Stimulated activated CD8-positive, alpha-beta memory T cell treated with anti-CD3 and anti-CD28 coated beads, Interleukin-7, amount 100 ng/mL, for 1 hour (primary cell): ENCODE measurements at places on chromosomes 4 and X.

GRCh38 chr4:183263787-183264386 lies 56.2 kb downstream of the CLDN22 start:
- no peak for DNase-seq

- no peak for DNase-seq
These were observed 578 bp upstream of the DKK2 start for GRCh38 chr4:107036584-107037198.

DNA sequence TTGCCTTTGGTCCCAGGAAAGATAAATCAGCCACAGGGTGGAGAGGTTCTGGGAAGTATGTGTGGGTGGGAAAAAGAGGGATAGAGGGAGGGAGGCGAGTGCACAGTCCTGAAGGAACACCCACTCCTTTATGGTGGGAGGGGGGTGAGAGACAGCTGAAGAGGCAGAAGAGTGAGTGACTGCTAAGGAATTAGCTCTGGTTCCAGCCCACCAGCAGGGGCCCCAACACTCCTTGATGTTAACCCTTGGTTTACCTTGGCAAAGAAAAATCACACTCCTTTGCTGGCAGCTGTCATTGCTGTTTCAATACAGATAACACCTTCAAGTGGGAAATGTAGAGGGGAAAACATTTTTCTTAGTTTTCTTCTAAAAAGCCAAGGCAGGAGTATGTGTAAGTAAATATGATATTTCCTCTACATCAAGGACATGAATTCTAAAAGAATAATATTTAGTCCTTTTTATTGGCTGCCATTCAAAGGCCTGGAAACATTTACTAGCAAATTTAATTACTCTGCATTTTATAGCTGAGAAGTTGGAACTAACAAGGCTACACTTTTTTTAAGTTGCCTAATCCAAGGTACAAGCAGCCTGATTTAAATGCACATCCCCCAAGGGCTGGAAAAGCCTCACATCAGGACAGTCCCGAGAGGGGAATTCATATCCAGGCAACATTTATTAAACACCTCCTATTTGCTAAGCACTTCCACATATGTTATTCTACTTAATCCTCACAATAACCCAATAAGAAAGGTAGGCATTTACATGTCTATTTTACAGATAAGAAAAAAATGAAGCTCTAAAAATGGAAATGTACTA lies 81.7 kb downstream of the HS6ST2 start:
- DNase-seq = no peak

- DNase-seq = no peak
These were observed 277.6 kb upstream of the NWD2 start for GRCh38 chr4:36966756-36967460.

DNA sequence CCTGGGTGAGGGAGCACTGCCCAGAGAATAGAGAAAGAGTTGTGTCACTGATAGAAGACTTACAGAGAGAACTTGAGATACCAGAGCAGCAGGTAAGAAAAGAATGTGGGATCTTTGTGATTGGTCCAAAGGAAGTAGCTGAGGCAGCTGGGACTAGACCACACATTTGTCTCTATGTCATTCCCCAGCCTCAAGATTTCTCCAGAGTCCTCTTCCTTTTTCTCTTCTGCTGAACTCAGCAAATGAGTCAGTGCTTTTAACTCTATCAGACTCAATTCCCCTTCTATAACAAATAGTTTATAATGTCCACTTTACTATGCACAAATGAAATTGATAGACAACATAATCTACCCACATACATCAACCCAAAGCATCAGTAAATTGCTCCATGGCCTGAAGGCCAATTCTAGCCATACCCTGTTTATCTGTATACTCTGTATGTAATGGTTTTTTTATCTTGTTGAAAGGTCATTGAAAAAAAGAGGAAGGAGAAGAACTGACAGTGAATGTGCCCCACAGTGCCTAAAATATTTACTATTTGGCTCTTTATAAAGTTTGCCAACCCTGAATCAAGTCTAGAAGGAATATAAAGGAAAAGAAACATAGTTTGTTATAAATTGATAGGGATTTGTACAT lies 38.2 kb downstream of the ETDC start:
- no peak for DNase-seq

- no peak for DNase-seq
These were observed 868.0 kb downstream of the RPA4 start for GRCh38 chrX:97751735-97752134.

- no peak for DNase-seq
These were observed 147.0 kb upstream of the HPGD start for GRCh38 chr4:174669270-174669669.

DNA sequence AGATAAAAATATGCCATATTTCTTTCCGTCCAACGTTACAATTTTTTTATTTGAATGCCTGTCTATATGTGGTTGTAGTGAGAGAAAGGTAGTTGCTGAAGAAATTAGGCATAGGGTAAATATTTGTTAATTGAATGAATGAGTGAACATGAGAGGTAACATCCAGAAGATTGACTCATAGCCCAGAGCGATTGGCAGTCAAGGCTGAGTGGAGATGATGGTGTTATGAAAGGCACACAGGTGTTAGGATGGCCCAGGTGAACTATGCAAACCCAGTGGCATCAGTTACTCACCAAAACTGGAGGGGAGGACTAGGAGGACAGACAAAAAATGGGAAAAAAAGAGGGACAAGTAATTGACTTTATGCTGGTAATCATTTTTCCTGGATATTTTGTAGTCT lies 31.7 kb upstream of the SPRY1 start:
- no peak for DNase-seq

DNA sequence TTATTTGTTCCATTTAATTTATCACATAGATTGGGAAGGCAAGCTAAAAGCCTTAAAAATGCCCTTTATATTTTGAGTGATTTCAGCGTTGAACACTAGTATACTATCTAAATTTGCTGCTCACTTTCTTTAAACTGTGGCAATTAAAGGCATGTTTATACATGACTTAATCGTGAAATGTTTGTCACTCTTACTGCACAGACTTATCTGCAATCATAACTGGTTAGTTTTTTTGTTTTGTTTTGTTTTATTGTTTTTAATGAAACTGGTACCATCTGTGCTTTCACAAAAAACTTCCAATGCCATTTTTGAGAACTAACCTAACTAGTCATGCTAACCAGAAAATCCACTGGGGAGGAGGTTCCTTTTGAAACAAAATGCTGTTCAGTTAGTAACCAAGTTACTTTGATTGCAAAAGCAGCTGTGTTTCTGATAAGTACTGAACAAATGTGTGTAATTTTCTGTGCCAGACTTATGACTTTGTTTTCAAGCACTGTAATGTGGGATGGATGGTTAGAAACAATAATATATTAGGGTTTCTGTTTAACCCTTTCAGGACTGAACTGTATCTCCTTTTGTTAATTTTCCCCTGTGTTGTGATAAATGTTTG lies 56.1 kb downstream of the CCKAR start:
- no peak for DNase-seq

DNA sequence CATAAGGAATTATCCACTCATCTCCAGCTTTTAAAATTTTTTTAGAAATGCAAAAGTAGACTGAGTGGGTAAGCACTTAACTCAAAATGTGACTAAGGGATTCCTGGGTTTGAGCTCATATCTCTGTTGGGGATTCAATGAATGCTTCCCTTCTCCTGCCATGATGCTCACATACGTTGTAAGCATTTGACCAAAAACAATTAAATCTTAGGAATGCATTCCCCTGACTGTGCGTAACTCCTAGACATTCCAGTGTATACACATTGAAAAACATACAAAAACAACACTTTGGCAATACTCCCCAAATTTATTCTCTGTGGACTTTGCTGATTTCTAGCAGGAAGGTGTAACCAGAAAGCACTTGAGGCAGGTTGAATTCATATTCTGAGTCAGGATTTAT lies 29.8 kb downstream of the SPANXA2 start:
- no peak for DNase-seq

DNA sequence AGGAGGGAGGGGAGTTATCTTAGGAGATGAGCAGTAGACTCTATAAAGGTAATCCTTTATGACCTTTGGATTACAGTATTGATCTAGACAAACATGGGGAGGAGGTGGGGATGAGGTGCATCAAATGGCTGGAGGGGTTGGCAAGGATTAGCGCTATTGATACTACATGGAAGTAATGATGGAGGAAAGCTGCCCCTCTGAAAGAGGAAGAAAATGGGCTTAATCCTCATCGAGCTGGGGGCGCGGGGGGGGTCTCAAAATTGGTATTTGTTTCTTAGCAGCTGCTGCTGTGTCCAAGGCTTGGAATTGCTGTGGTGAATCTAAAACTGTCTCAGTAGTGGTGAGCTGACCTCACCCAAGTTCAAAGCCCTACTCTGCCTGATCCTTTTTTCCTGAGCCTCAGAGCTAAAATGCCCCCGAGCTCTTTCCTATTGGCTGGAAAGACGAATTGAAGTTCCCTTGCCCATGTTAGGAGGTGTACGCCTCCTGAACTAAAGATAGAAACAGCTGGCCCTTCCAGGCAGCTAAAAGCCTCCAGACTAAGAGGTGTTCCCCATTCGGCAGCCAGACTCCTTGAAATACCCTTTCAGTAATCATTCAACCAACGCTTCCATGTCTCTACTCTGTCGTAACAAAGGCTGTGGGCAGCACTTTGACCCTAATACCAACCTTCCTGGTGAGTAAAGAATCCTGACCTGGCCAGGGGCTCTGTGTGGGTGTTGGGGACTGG lies at the start of gene ITGB1BP2:
Gene ITGB1BP2 (plus strand): TSS at position 556 of the 730 bp plus-strand sequence. CDS start 57 bp downstream, at position 613.
- no peak for DNase-seq

DNA sequence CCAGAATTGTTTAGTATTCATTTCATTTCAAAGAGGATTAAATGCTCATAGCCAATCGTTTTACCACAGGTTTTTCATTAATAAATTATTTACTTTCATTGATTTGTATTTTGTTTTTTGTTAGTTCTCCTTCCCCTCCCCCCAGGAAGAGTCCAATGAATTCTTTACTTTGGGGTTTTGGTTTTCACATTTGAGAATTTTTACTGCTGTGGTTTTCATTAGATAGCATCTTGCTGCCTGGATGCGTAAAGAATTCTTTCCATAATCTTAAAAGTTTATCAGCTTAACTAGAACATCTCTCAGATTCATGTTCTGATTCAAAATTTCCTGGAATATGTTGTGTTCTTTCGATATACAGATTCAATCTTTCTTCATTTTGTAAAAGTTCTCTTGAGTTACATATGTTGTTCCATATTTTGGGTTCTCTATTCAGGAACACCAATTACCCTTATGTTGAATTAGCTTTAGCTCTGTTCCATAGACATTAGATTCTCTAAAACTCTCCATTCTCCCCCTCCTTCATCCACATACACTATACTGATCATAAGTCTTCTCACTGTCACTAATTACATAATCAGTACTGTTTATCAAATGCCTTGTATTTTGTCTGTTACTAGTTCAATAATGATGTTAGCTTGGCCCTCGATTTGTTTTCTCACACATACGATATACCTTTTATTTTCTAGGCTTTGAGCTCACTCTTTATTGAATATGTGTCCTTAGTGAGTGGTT lies 184.4 kb downstream of the CAMK2D start:
- DNase-seq = no peak

DNA sequence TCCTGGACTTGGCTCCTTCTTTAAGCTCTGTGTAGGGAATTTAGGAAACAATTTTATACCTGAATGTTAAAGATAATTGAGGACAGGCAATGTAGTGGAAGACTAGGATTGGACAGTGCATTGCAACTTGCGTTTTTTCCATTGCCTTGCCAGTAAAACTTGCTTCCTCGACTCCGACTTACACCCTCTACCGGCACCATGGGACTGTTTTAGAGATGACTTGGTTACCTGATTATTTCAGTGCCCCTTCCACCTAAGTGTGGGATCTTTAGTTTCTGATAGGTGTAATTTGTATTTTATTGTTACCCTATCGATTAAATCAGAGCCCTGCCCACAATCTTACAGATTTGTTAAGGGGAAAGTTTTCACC lies 1.2 kb downstream of the PRPS1 start:
- DNase-seq = no peak

GRCh38 chr4:121062521-121062920 lies 9.8 kb downstream of the NDNF start:
- DNase-seq = no peak

- DNase-seq = no peak
These were observed 2.7 kb downstream of the NHSL2 start for GRCh38 chrX:71913156-71913950.

GRCh38 chr4:138972956-138973801 lies 42.4 kb upstream of the NOCT start:
- DNase-seq = no peak

DNA sequence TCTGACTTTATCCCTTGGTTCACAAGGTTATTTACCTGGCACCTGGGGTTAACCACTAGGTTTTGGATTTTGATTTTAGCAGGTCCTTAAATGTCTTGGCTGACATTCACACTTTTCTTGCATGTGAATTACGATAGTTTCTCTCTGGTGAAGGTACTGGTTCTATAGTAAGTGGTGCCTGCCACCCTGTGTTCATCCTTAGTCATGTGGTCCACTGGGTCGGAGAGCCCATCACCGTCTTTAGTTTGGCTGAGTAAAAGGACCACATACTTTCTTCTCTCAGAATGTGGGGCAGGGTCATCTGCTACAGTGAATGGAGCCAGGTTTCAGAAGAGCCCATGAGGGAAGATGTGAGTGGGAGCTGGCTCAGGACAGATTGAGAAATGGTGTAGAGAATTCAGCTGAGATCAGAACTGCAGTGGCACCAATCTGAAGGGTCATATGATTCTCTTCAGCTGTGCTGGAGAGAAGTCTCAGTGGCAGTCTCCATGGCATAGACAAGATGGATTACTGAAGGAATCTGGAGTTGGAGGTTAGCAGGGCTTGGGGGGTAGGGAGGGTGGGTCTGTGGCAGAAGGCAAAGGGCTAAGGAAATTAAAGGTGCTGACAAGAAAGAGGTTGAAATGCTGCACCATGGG lies 310.4 kb downstream of the GPAT3 start:
- DNase-seq = no peak

- DNase-seq = no peak
These were observed 97.4 kb downstream of the AASDH start for GRCh38 chr4:56289934-56290333.

GRCh38 chrX:119399772-119400101 lies 601 bp downstream of the SLC25A43 start:
- no peak for DNase-seq

DNA sequence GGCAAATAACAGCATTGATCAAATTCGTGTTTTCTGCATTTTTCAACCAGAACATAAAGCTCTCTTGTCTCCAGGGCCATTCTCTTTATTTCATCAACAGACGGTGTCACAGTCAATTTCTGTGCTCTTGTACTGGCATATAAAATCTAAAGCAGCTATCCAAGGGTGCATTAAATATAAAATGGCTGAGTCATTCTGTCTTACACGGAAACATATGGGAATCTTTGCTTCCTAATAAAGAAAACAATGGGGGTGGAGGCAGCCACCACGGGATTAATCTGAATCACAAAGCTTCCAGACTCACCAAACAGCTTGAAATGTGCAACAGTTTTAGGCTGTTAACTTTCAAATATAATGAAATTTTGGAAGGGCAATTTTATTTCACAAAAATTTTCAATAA lies 132.6 kb downstream of the IL15 start:
- DNase-seq = no peak

DNA sequence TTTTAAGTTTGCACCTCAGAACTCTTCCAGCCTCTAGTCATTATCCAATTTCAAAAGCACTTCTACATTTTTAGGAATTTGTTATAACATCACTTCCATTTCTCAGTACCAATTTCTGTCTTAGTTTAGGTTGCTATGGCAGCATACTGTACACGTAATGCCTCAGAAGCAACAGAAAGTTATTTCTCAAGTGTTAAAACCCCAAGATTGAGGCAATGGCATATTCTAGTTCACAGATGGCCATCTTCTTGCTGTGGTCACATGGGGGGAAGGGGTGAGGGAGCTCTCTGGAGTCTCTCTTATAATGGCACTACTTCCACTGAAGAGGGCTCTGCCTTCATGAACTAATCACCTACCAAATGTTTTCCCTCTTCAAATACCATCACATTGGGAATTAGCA lies 220.3 kb upstream of the CTSO start:
- no peak for DNase-seq
